ENCODE measurements at places on chromosomes 11 and 22.

DNA sequence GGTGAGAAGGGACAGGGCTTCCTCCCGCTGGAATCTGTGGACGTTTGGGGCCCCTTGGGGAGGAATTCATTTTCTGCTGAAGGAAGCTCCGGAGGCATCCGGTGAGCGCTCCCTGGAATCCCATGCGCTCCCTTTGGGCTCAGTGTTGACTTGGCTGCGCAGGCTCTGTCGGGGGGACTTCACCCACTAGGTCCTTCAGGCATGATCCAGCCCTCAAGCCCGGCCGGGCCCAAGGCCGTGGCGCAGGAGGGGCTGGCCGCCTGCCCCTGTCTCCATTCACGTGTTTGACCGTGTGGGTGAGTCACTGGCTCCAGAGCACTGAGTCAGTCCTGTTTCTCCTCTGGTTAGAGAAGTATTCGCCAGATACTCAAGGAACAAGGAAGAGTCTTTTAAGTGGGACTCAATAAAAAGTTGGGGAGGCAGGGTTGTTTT lies 1.4 kb downstream of the CTTN start:
- no peaks in the 10 kb centered on the region for H3K27me3 ChIP-seq
- DNase-seq, result peak; percentile 98
- H3K4me1 ChIP-seq, result peaks cover 24% of the 10 kb centered on the region
- peak overlapping the region; percentile 88 for H3K4me3 ChIP-seq
- peak overlapping the region; percentile 96 for H3K27ac ChIP-seq
- no peaks in the 10 kb centered on the region for H3K36me3 ChIP-seq

DNA sequence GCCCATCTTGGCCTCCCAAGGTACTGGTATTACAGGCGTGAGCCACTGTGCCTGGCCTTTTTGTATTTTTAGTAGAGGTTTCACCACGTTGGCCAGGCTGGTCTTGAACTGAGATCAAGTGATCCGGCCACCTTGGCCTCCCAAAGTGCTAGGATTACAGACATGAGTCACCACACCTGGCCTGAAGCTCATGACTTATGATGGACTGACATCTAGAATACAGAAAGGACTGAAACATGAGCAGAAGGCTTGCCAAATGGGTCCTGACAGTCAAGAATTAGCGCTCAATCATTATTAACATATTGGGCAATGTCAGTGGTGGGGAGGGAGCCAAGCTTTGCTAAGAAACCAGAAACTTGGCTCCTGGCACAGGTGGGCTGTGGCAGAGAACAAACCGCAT lies 5.0 kb downstream of the FADS1 start:
- H3K4me1 ChIP-seq, result no peaks in the 10 kb centered on the region
- no peaks in the 10 kb centered on the region for H3K27me3 ChIP-seq
- H3K27ac ChIP-seq, result no peak overlapping the region

DNA sequence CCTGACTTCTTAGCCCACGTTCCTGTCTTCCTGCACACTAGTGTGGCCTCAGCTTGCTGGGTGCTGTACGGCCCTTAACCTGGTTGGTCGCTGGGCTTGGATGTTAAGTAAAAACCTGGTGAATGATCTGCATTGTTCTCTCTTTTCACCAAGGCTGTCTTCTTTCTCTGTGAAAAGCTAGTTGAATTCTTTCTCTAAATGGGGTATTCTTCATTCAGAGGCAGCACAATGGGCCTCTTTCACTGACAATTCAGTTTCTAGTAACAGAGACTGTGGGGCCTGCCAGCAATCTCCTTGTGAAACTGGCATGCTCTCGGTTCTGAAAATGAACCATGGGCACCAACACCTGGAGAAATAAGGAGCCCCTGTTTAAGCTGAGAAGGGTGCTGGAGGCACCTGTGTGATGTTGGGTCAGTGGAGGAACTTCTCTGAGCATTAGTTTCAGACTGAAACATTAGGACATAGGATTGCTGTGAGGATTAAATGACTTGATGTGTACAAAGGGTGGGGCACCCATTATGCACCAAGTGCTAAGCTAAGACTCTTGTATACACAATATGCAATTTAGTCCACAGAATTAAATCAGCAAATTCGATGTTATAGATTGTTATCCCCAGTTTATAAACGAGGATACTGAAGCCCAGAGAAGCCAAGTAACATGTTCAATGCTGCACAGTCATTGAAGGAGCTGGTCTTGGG lies 33.1 kb upstream of the ELF5 start:
- H3K4me3 ChIP-seq, result no peak overlapping the region
- H3K4me1 ChIP-seq, result no peaks in the 10 kb centered on the region
- H3K36me3 ChIP-seq, result no peaks in the 10 kb centered on the region
- no peak overlapping the region for H3K27ac ChIP-seq

GRCh38 chr11:20047006-20047768 lies 113.1 kb downstream of the DBX1 start:
- H3K4me1 ChIP-seq, result 0 out of 2 replicates have a peak, but pooled peaks cover 11% of the 10 kb centered on the region
- no peak overlapping the region for H3K27ac ChIP-seq
- no peaks in the 10 kb centered on the region for H3K27me3 ChIP-seq
- H3K4me3 ChIP-seq, result no peak overlapping the region
- DNase-seq, result peak; percentile 23

DNA sequence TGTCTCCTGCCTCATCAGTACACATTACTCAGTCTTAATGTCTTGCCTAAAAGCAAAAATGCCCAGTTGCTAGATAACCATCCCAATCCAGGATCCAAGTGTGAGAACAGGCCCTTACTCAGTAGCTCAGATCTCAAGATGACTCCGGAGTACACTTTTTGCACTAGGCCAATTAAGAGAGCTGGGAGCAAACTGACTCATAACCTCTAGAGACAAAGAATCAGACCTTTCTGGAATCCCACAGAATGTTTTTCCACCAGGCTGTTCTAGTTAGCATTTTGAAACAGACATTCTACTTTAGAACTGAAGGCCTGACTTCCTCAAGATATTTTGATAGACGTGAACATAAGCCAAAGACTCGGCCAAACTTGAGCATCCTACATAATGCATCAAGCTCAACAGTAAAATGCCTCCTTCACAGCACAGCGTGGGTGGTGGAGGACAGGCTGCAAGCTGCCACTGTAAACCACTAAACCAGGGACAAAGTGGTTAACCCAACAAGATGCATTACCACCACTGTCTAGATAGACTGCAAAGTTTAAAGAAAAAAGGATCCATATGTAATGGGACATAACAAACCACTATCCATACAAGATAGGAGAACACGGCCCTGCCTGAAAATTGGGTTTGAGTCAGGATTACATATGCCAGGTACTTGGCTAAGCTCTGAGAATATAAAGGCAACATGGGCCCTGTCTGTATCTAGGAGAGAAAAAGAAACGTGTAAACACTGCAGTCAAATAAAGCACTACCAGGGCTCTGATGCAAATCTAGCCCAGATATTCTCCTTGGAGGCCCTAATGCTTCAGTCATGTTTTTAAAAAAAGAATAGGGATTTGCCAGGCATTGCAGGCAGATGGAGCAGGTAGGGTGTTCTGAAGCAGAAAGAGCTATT lies 48.3 kb downstream of the MYH9 start:
- H3K27ac ChIP-seq, result peak overlapping the region; percentile 87
- no peaks in the 10 kb centered on the region for H3K27me3 ChIP-seq
- peak; percentile 93 for DNase-seq

DNA sequence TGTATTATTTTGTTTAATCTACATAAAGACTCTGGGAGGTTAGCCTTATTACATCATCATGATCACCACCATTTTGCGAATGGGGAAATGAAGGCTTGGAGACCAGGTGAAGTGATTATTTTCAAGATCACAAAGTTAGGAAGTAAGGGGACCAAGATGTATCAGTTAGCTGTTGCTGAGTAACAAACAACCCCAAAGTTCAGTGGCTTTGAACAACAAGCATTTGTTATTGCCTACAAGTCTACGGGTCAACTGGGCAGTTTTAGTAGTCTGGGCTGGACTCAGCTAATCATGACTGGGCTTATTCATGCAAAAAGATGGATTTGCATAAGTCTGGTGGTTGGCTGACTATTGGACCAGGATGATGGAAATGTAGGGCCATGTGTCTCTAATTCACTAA lies 389.2 kb downstream of the MIAT start:
- no peak for DNase-seq
- peaks cover 11% of the 10 kb centered on the region for H3K4me1 ChIP-seq
- no peaks in the 10 kb centered on the region for H3K36me3 ChIP-seq
- no peak overlapping the region for H3K27ac ChIP-seq
